ENCODE measurements at places on chromosomes 11 and 22. TPM values are rescaled to one million over a fixed set of nuclear protein-coding genes. Genes with fewer than 3 reads are reported as not detected.

- DNase-seq: peak; percentile 85
Observed at GRCh38 chr11:1557904-1558774, 13.9 kb downstream of the DUSP8 start.

- peak; percentile 89 for DNase-seq
Observed at GRCh38 chr22:21942407-21943343, 10.0 kb downstream of the PPM1F start.

SLC22A8 gene
- not detected for total RNA-seq

MUC6 gene
- total RNA-seq: not detected
